ENCODE measurements at places on chromosomes 4 and X.

DNA sequence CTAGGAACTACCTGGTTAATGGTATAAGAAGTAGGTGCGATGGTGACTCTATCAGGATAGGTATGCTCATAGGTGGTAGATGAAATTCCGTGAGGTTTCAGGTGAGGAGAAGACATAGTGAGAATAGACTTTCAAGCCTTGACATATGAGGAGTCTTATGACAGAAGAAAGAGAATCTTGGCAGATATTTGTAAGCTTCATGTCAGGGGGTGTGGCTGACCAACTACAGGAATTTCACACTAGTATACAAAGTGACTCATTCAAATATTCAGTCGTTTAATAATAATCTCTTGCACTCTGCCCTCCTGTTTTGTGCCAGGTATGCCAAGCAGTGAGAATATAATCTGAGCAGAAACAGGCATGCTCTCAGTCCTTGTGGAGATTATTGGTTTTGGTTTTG is 22.8 kb downstream of the PACRGL start:
- DNase-seq = no peak

DNA sequence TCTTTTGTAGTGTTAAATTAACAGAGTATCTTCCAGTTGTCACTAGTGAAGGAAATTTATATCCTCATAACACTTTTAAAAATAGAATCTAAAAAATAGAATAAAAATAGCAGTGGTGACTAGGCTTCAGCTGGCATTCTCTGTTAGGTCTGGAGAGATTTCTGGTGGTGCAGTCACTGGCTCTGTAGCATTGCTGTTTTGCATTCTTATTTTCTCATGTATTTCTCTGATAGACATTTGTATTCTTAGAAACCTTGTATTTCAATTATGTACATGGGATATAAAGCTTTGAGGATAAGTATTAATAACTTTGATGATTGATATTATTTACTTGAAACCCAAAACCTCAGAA is 87.6 kb downstream of the TMEM131L start:
- no peak for DNase-seq

DNA sequence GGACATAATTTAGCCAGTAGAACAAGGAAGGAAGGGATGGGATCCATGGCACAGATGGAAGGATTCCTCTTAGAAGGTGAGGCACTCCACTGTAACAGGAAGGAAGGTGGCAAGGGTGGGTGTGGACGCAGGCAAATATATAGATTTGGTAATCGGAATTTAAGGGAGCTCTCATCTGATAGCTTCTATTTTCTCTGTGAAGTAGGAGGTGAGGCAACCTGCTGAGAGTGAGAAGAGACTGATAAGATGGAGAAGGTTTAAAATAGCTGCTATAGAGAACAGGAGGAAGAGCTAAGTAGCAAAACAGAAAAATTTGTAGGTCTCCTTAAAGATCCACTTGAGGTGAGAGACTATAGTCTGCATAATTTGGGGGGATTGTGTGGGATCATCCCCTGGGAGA is 61.8 kb upstream of the BRS3 start:
- no peak for DNase-seq

DNA sequence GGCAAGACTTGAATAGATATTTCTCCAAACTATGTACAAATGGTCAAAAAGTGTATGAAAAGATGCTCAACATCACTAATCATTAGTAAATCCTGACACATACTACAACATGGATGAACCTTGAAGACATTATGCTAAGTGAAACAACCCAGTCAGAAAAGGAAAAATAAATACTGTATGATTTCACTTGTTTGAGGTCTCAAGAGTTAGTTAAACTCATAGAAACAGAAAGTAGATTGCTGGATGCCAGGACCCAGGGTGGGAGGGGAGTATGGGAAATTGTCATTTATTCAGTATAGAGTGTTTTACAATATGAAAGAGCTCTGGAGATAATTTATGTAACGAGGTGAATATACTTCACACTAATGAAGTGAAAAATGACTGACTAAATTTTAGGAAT is 32.4 kb downstream of the PRMT9 start:
- DNase-seq = no peak

Data from common myeloid progenitor, CD34-positive (primary cell).